IPS DF 6.9 (cell line): ENCODE measurements at places on chromosomes 5 and 9.

GRCh38 chr5:169901896-169902295, 78.4 kb downstream of the INSYN2B start:
- H3K36me3 ChIP-seq, result no peaks in the 10 kb centered on the region
- DNase-seq, result no peak
- H3K4me1 ChIP-seq, result no peaks in the 10 kb centered on the region

DNA sequence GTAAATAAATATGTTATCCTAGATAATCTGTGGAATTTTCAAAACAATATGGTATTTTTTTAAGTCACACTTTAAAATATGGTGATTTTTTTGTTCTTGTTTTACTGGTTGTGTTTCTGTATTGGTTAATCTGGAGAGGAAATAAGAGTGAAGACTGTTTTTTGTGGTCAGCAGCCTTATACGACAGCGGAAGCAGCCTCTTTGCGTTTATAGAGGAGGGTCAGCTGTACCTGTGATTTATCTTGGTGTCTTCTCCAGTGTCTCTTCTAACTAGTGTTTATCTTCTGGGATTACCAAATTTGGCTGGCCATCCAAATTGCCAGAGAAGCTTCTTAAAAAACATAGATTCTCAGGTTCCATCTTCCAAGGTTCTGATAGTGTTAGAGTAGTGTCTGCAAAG, 58.7 kb downstream of the ICE1 start:
- no peaks in the 10 kb centered on the region for H3K4me1 ChIP-seq
- H3K27ac ChIP-seq, result no peak overlapping the region
- peaks cover 3% of the 10 kb centered on the region; the same call in 1 of the 2 replicates for H3K36me3 ChIP-seq

- H3K4me3 ChIP-seq, result no peak overlapping the region
- no peaks in the 10 kb centered on the region for H3K27me3 ChIP-seq
- H3K27ac ChIP-seq, result no peak overlapping the region
- peaks cover 15% of the 10 kb centered on the region for H3K4me1 ChIP-seq
- H3K36me3 ChIP-seq, result no peaks in the 10 kb centered on the region
Measured at GRCh38 chr9:123353041-123353440, 3.0 kb upstream of the CRB2 start.

GRCh38 chr9:110752766-110753165, 84.2 kb downstream of the MUSK start:
- H3K27me3 ChIP-seq, result no peaks in the 10 kb centered on the region
- no peak overlapping the region for H3K27ac ChIP-seq
- DNase-seq, result no peak
- no peak overlapping the region for H3K4me3 ChIP-seq
- no peaks in the 10 kb centered on the region for H3K36me3 ChIP-seq

DNA sequence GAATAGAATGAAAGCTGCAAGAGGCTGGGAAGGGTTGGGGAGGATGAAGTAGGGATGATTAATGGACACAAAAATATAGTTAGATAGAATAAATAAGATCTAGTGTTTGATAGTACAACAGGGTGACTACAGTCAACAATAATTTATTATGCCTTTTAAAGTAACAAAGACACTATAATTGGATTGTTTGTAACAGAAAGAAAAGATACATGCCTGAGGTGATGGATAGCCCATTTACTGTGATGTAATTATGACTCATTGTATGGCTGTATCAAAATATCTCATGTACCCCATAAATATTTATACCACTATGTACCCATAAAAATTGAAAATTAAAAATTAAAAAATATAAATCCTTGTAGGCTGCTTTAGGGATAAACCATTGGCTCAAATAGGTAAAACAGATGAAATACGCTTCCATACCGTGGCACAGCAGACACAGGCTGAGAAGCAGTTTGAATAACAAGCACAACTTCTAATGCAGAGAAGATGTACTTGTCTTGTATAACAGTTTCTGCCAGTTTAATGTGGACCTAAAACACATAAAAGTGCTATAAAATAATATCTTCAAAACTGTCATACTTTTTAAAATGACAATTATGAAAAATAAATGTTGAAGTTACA, 34.9 kb downstream of the APBA1 start:
- no peak overlapping the region for H3K4me3 ChIP-seq
- no peaks in the 10 kb centered on the region for H3K27me3 ChIP-seq
- no peak overlapping the region for H3K27ac ChIP-seq
- no peak for DNase-seq
- no peaks in the 10 kb centered on the region for H3K4me1 ChIP-seq

DNA sequence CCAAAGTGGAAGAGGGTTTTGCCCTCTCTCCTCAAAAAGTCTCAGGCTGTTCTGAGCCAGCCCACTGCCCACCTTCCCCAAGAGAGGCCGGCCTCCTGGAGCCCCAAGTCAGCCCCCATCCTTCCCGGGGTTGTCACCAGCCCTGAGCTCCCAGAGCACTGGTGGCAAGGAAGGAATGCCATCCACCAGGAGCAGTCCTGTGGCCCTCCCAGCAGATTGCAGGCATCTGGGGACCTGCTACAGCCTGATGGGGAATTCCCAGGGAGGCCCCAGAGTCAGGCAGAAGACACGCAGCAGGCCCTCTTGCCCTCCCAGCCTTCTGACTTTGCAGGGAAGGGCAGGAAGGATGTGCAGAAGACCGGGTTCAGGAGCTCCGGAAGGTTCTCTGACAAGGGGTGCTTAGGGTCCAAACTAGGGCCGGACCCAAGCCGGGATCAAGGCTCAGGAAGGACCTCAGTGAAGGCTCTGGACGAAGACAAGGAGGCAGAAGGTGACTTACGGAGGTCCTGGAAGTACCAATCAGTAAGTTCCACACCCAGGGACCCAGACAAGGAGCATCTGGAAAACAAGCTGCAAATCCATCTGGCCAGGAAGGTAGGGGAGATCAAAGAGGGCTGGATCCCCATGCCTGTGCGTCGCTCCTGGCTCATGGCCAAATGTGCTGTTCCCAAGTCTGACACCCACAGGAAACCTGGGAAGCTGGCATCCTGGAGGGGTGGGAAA, 3.7 kb downstream of the SPATA31E1 start:
- H3K27ac ChIP-seq, result no peak overlapping the region
- no peak for DNase-seq
- no peaks in the 10 kb centered on the region for H3K36me3 ChIP-seq
- H3K4me3 ChIP-seq, result no peak overlapping the region
- H3K27me3 ChIP-seq, result no peaks in the 10 kb centered on the region

GRCh38 chr5:107476783-107477182, 194.0 kb downstream of the EFNA5 start:
- no peak overlapping the region for H3K27ac ChIP-seq
- H3K4me3 ChIP-seq, result no peak overlapping the region
- peaks cover 4% of the 10 kb centered on the region; the same call in 1 of the 2 replicates for H3K4me1 ChIP-seq
- H3K36me3 ChIP-seq, result no peaks in the 10 kb centered on the region

GRCh38 chr5:107282061-107282460, 388.7 kb downstream of the EFNA5 start:
- no peak overlapping the region for H3K27ac ChIP-seq
- no peaks in the 10 kb centered on the region for H3K4me1 ChIP-seq
- no peak for DNase-seq

DNA sequence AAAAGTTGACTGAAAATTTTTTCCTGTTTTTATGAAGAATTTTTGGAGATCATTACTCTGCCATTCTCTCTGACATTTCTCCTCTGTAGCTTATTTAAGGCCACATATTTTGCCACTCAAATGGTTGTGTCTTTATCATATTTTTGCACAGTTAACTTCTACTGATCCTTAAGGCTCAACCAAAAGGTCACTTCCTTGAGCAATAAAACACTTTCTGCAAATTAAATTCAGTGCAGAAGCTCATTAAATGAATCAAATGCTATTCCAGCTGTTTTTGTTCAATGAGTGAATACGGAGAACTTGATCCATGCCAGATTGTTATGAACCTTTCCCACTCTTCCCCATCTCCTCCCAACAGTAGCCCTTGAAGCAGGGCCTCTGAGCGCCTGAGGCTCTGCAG, 93.8 kb upstream of the EPB41L4A start:
- no peaks in the 10 kb centered on the region for H3K36me3 ChIP-seq
- H3K27me3 ChIP-seq, result no peaks in the 10 kb centered on the region
- no peak for DNase-seq
- H3K27ac ChIP-seq, result no peak overlapping the region
- no peak overlapping the region for H3K4me3 ChIP-seq
- no peaks in the 10 kb centered on the region for H3K4me1 ChIP-seq

DNA sequence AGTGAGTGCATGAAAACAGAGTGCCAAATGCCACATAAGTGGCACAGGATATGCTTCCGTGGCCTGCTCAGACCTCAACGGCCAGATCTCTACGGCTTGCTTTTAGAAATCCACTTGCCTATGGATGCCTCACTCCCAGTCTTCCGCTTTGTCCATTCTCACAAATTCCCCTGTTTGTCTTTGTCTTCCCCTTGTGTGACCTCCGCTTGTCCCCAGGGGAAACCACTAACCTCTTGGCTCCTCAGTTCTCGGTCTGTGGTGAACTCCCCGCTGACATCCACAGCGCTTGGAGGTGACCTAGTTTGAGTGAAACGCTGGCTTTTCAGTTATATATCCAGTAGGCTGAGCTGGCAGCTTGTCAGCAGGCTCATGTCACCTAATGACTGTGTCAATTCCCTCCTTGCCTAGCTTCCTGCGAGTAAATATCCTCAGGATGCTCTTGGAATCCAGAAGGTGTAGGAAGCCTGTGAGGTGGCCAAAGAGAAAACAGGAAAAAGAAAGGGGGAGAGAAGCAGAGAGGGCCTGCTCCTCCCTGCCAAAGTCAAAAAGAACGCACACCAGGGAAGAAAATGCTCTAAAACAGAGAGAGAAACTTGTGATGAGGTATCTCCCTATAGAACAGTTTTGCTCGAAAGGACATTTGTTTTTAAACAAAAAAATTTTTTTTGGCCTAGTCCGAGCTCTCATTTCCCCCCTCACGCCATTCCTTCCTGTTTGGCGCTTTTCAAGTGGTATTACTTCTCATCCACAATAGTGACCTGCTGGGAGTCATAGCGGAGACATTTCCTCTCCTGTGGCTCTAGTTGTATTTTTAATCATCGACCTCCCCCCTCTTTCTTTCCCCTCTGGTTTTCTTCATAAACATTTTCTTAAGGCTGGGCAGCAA, 101.6 kb upstream of the SPRY4 start:
- H3K27me3 ChIP-seq, result no peaks in the 10 kb centered on the region
- no peak for DNase-seq
- peaks cover 5% of the 10 kb centered on the region for H3K4me1 ChIP-seq
- H3K36me3 ChIP-seq, result no peaks in the 10 kb centered on the region

- H3K4me3 ChIP-seq, result no peak overlapping the region
- H3K27ac ChIP-seq, result no peak overlapping the region
Measured at GRCh38 chr9:116765011-116765410, 77.9 kb downstream of the TRIM32 start.

GRCh38 chr9:98429613-98430012, 174.2 kb upstream of the TBC1D2 start:
- DNase-seq, result no peak
- H3K4me3 ChIP-seq, result no peak overlapping the region
- no peaks in the 10 kb centered on the region for H3K36me3 ChIP-seq
- H3K27ac ChIP-seq, result no peak overlapping the region
